Fibroblast of lung (primary cell): ENCODE measurements at places on chromosomes 3 and 15. TPM values are rescaled to one million over a fixed set of nuclear protein-coding genes. Genes with fewer than 3 reads are reported as not detected.

The FSTL1 gene
- 279 and 309 TPM in 2 replicates for total RNA-seq

The GOLGA8J gene
- total RNA-seq, result under 0.01 TPM in 1 of 2 replicates, not detected in the other

The CIB2 gene
- total RNA-seq, result 3.1 and 5.9 TPM in 2 replicates

The STAB1 gene
- under 0.01 TPM in 2 replicates for total RNA-seq
